ENCODE measurements at places on chromosomes 2 and 18.

GRCh38 chr18:51076503-51076902, 46.5 kb downstream of the SMAD4 start:
- DNase-seq: no peak

DNA sequence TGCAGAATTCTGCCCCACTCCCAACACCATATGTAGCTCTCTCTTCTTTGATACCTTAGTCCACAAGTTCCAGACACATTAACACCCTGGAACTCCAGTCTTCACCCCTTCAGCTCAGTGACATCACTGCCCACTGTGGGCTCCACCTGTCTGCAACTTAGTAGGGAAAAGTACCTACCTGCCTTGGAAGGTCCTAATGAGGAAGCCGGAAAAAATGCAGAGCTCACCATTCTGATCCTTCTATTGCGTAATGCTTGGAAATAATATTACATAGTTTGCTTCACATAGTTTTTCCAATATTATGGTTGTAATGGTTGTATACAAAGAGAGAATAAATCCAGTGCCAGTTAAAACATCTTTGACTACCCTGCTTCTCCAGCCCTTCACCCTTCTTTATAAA, 738.4 kb downstream of the RNF144A start:
- DNase-seq: no peak

DNA sequence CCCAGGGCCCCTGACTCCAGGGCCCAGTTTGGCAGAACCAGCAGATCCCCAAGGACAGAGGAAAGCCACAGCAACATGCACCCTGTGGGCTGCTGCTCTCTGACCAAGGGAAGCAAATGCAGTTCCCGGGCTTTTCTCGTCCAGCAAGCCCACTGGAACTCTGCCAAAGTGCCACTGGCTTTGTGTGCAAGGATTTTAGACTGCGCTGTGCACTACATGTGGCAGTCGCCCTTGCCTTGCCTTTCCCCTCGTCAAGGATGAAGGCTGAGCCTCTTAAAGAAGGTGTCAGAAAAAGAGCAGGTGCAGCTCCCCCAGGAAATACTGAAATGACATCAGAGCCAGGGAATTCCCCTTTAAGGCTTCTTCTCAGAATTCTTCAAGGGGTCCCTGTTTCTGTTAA, 199.2 kb downstream of the TFCP2L1 start:
- no peak for DNase-seq

DNA sequence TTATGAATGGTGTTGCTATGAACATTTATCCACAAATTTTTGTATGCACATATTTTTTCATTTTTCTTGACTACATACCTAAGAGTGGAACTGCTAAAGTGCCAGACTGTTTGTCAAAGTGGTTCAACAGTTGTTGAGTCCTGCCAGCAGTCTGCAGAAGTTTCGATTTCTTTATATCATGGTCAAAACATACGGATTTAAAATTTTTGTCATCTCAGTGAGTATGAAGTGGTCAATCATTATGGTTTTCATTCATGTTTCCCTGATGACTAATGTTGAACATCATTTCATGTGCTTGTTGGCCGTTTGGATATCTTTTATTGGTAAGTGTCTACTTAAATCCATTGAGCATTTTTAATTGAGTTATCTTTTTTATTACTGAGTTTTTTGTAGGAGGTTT, 39.2 kb downstream of the CCDC138 start:
- no peak for DNase-seq

DNA sequence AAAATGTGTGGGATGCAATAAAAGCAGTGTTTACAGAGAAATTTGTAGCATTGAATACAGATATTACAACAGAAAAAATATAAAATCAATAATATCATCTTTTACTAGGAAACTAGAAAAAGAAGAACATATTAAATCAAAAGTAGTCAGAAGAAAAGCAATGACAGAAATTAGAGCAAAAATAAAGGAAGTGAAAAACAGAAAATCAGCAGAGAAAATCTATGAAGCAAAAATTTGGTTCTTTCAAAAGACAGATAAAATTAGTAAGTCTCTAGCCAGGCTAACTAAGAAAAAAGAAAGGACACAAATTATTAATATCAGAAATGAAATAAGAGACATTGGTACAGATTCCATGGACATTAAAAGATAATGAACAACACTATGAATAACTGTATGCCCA, 212.0 kb upstream of the MGAT5 start:
- DNase-seq: no peak

DNA sequence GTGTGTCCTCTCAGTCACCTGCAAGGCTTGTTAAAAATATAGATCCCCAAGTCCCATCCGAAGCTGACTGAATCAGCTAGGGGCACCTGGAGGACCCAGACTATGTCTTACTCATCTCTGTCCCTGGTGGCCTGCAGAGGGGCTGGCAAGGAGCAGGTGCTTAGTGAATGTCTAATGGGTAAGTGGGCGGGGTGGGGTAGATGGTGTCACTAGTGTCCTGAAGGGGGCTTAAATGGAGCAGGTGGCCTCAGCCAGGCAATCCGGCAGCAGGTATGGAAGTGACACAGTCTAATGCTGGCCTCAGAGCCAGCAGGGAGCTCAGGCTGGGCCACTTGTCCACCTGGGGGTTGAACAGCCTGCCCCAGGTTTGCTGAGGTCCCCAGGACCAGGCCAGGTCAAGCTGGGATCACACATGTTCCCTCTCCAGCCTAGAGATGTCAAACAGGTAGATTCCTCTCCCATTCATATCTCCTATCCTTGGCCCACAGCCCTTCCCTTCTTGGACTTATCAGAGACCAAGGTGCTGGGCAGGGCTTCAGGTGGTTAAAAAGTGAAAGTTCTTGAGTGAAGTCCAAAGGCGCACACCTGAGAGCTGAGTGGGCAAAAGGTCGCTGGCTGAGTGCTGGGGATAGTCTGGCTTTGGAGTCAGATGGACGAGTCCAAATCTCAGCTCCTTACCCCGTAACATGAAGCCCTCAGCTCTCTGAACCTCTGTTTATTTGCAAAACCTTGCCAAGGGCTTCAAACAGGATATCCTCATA, 1.7 kb downstream of the STEAP3 start:
- no peak for DNase-seq

DNA sequence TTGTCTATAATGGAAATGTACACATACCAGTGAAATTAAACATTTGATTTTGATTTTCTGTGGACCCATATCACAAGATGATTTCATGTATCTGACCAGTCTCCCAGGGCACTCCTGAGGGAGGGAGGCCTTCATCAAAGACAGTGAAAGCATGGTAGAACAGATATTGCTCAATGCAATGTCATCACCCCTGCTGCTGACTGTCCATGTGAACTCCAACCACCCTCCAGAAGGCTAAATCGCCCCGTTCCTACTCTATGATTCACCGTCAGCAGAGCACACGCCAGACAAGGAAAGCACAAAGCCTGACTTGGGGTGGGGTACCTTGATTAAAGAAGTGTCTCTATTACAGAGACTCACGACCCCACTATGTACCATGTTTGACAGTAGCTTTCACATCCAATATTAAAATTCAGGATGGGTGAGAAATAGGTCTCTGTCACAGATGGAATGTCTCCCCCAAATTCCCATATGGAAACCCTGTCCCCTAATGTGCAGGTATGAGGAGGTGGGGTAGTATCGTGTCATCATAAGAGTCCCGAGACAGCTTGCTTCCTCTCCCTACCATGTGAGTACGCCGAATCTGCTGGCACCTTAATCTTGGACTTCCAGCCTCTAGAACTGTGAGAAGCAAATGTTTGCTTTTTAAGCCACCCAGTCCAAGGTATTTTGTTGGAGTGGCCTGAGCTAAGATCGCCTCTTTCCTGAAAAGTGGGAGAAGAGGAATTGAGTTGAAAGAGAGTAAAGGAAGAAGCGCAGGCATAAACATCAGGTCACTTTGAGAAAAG, 42.4 kb downstream of the CYB5A start:
- DNase-seq: no peak

GRCh38 chr18:22399949-22400348, 17.8 kb downstream of the CTAGE1 start:
- no peak for DNase-seq

GRCh38 chr2:58620093-58620492, 379.0 kb upstream of the FANCL start:
- no peak for DNase-seq
